Cerebellar nuclear complex (tissue), 1 donor: ENCODE measurements at places on chromosomes 13 and 19.

GRCh38 chr13:37194428-37194861, 89.0 kb upstream of the CSNK1A1L start:
- no peak for DNase-seq

DNA sequence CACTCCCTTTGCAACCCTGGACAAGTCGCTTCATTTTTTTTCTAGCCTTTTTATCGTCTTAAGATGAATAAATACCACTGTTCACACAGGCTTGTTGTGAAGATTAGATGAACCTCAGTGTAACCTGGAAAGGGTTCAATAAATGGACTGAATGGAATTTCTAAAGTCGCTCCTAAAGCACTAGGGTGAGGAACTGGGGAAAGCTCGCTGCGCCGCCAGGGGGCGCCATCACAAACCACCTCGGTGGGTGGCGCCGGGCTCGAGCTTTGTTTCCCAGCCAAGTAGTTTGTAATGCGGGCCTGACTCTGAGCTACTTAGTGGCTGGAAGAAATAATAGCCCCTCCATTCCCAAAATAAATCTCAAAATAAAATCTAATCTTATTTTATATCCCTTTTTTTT, 2.2 kb upstream of the CEACAM6 start:
- no peak for DNase-seq

- no peak for DNase-seq
Observed at GRCh38 chr19:15317392-15318071, 14.8 kb downstream of the BRD4 start.

DNA sequence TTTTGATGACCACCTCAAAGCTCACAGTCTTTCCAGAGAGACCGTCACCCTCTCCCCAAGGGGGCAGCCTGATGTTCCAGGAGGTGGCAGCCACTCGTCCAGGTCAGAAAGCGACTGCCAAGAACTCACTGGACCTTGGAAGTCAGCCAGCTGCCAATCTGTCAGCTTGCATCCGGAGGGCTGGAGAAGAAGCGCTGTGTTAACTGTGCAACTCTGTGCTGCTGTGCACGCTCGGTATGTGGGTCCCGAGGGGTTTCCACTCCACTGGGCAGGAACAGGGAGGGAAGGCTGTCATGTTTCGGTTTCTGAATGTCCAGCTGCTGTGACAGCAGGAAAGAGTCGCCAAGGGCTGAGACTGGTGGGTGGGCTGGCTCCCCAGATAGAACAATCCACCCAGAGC, 89.2 kb downstream of the CACNA1A start:
- DNase-seq = no peak

DNA sequence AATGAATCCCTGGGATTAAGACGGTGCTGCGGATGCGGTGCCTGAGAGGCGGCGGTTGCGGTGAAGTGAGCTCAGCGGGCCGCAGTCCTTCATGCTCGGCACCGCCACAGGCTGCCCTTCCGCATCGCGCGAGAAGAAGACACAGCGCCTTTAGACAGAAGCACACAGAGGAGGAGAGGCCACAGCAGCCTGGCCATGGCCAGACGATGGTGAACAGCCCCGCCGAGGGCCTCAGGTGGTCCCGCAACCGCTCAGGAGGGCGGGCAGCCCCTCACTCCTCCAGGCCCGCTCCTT, 459.2 kb downstream of the MYO16 start:
- DNase-seq = no peak

DNA sequence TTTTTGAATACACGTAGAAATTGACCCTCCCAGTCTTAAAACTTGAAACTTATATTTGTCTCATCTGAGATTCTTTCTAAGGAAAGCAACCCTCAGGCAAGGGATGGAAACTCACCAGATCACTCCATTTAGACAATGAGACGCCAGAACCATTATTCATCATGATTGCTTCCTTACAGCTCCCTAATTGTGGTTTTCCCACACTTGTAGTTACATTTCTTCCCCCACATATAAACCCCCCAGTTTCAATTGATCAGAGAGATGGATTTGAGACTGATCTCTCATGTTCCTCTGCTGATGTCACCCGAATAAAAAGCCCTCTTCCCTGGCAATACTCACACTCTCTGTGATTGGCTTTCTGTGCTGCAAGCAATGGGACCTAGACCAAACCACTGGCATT, 197.9 kb upstream of the STARD13 start:
- DNase-seq = no peak

- DNase-seq = no peak
Observed at GRCh38 chr19:35267818-35268535, 785 bp upstream of the USF2 start.

DNA sequence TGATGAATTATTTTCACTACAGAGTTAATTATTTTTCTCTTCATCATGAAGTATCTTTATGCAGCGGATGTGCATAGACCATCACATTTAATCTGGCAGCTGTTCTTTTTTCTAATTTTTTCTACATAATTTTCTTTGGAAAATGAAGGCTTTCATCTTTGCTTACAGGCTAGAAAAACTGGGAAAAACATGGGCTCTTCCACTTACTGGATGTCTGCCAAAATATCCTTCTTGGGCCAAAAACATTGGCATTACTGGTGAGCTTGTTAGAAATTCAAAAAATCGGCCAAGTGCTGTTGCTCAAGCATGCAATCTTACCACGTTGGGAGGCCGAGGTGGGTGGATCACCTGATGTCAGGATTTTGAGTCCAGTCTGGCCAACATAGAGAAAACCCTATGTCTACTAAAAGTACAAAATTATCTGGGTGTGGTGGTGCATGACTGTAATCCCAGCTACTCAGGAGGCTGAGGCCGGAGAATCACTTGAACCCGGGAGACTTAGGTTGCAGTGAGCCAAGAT, 176.8 kb downstream of the ZNF737 start:
- no peak for DNase-seq
